ENCODE measurements at places on chromosomes 1 and 21.

DNA sequence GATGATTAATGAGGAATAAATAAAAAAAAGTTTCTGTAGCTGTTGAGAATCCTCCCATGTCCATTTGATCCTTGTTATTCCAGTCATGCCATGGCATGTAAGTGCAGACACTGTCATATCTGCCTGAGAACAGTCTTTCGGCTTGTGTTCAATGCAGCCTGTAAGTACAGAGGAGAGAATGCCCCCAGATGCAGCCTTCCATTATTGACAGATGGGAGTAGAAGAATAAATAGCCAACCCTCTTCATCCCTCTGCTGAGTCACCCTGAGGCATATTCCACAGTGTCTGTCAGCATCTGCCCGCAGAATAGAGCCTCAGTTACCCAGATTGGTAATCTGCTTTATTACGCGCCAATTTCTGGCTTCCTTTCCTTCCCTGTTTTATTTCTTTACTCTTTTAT lies 139.4 kb downstream of the LRRC7 start:
- DNase-seq, result no peak

GRCh38 chr1:235006132-235006721 lies 122.4 kb downstream of the TOMM20 start:
- DNase-seq, result no peak

DNA sequence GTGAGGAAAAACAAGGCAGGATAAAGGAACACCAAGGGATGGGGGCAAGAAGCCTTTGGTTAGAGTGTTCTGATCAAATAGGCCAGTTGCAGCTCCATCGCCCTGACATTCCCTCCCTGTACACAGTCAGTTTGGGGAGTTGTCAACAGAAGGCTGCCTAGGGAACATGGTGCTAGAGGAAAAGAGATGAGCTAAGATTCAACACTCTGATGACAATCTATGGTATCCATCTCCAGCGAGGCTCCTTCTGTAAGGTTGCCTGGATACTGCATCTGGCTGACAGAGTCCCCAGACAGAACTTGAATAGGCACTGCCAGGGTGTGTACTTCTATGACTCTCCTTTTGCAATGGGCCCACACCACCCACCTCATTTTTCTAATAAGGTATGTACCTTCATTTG lies 11.2 kb upstream of the SLAMF9 start:
- no peak for DNase-seq

DNA sequence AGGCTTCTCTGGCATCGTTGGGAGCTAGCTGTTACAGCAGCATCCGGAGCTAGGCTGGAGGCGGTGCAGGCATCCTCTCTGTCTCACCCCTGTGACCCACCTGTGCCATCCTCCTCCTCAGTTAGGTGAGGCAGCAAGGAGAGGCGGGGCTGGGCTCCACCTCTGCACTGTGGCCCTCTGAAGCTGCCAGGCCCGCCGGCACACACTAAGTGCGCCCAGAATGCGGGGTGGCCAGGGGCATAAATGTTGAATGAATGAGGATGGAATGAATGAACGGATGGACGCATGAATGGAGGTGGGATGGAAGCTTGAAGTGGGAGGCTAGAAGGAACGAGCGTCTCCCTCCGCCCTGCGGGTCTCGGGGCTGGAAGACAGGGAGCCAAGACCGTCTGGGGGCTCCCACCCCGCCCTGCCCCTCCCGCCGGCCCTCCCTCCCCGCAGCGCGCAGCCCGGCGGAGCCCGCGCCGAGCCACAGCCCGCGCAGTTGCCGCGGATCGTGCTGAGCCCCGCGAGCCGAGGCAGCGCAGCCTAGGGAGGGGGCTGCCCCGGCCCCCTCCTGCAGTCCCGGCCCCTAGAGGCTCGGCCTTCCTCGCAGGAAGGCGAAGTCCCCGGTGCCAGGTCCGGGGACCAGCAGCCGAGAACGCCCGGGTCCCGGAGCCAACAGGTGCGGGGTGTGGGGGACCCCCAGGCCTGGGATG lies at the start of gene HCRTR1:
HCRTR1 (plus strand) TSS at position 472 of the 698 bp plus-strand sequence. CDS start 1,504 bp downstream, outside the sequence.
- DNase-seq, result no peak

DNA sequence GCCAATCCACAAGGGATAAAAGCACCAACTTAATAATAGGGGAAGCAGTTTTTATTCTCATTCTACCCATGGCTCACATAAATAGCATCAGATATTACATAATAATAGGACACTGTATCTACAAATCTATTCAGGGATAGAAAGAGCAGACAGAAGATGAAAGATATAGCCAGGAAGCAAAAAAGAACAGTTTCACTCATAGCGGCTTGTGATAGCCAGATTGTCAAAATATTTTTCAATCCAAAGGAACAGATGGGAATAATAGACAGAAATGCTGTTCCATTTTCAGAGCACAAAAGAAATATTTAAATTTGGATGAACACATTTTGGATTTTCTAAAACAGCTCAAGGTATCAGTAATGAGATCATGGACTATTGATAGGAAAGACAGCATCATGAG lies 232.5 kb upstream of the GREM2 start:
- DNase-seq, result no peak

- no peak for DNase-seq
These were observed 56.7 kb downstream of the SRSF11 start for GRCh38 chr1:70277875-70278274.

DNA sequence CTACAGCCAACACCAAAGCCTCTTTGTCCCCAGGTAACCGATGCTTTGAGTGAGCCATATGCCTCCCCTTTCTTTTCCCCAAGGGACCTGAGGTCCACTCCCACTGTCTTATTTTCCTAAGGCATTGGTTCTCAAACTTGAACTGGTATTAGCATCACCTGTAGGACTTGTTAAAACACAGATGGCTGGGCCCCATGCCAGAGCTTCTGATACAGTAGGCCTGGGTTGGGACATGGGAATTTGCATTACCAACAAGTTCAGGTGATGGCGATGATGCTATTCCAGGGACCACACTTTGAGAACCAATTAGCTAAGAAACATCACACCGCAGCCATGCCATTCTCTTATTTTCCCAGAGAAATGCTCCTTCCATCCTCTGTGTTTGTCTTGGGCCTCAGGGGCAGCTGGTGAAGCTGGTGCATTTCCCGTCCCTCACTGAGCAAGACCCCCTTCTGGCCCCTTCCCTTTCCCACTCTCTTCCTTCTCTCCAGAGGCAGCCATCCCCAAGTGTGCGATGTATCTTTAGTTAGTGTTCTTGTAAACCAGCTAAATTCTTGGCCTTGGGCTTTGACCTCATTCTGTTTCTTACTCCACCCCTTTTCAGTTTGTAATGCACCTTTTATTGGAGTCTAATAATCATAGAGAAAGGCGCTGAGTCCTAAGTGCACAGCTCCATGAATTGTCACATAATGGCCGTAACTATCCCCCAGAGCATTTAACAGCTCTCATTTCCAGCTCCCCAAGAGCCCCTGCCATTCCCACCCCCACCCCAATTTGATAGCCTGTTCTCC lies 14.2 kb upstream of the TTC22 start:
- no peak for DNase-seq

DNA sequence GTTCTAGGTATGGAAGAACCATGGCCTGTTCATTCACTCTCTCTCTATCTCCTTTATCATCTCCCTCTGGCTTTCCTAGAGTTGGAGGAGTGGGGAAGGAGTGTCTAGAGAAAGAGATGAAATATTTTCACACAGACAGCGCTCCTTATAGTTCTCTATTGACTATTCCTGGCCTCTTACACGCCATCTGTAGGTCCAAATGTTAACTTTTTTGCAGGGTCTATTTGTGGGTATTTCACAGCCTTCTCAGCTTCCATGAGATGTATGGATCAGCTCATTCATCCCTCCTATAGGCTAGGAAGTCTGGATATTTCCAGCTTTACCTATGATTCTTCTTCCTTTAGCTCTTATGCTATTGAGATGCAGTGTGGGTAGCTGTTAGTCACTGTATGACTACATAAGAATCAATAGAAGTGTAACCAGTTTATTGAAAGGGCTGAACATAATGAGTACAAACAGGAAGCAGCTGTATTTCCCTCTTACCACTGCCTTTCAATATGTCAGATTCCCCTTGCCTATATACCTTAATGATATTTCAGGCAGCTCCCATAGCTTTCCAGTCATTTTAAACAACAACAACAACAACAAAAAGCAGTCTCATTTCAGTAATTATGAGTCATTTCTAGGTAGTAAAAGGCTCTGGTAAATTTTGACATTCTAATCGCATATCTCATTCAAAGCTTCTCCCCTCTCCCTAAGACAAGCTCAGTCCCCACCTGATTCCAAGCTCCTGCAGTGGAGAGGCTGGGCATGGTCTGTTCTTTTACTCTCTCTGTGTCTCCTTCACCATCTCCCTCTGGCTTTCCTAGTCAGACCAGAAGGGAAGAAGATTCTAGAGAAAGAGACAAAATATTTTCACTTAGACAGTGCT lies 149.5 kb downstream of the TTLL7 start:
- no peak for DNase-seq

DNA sequence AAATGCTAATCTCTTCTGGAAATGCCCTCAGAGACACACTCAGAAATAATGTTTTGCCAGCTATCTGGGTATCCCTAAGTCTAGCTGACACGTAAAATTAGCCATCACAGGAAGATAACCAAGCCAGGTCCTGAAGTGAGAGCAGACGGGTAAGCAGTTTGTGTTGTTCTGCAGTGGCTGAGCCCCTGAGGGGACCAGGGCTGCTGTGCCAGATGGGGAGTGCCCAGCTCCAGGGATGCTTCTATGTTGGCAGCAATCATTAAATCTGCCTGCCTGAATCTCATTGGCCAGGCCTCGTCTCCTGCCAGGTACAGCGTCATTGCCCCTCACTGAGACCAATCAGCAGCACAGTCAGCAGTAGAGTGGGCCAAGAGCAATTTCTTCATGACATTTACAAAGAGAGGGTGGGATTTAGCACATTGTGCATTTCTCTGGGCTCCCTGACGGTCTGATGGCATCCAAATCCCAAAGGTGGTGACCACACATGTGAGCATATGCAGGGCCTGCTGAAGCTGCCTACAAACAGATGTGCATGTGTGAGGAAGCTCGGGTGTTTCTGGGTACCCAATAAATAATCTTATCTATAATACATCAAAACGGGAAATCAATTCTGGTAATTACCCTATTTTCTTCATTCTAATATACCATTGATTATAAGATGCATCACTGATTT lies 58.7 kb upstream of the LRRN2 start:
- DNase-seq, result no peak

DNA sequence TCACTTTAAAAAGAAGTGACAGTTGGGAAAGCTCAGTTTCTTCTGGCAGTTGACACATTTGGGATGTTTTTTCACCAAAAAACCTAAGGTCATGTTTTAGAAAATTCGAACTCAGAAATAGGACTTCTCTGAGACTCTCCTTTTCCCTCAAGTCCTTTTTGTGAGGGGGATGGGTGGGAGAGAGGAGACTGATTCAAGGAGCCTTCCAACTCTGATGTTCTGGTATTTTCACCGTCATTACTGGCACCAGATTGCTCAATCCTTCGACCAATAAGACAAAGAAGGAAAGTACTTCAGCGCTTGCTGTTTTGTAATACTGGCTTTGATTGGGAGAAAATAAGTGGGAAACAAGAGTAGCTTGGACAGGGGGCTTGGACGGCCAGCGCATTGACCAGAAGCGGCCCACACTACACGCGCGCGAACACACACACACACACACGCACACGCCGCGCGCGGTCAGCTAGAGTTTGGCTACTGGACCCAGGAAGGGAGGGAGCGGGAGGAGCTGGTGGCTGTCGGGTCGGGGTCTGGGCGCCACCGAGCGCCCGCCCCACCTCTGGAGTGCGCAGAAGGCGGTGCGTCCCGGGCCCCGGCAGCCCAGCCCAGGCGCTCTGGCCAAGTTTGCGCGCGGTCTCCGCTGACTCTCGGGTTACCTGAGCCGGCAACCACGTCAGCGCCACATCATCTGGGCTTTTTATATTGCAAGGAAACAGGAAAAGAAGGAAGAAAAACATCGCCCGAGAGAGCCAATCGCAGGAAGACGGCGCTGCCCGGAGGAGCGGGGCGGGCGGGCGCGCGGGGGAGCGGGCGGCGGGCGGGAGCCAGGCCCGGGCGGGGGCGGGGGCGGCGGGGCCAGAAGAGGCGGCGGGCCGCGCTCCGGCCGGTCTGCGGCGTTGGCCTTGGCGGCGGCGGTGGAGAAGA lies at the start of gene KCNK1:
KCNK1 (plus strand) TSS at position 855 of the 921 bp plus-strand sequence; CDS start at position 921, 66 bp downstream.
- DNase-seq, result peak; percentile 83

- peak; percentile 53 for DNase-seq
These were observed 4.4 kb downstream of the CYB561D1 start for GRCh38 chr1:109498161-109498801.

Measured in urothelium cell line (cell line).